ENCODE measurements at places on chromosomes 2 and 18.

DNA sequence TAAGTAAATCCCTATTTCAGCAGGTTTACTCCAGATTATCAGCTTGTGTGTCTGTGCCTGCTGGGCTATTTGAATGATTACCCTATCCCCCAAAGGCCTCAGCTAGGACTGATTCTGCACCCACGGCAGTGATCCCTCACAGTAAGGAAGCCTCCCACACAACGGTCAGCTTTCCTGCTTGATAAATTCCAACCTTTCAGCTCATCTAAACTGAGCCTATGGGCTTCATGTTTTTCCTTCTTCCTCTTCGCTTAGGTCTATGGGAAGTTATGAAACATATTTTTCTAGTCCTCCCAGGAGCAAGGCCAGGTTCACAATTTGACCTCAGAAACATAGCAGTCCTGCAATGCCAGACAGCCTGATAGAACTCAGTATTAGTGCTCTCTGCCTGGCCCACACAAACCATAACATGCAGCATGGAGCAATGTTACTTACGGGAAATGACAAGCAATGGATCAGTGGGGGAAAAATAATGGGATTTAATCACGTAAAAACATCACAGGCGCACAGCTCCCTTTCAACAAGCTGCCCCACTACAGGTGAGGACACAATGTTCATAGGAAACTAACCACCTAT lies 170.9 kb downstream of the ZNF521 start:
- no peak for DNase-seq

GRCh38 chr2:52934920-52935640 lies 832.5 kb upstream of the CHAC2 start:
- DNase-seq = no peak

GRCh38 chr2:135257383-135258090 lies 205.4 kb downstream of the RAB3GAP1 start:
- no peak for DNase-seq

- no peak for DNase-seq
These were observed 1267.1 kb downstream of the LRP1B start for GRCh38 chr2:140863713-140864112.

GRCh38 chr2:222180619-222181018 lies 118.2 kb downstream of the PAX3 start:
- DNase-seq = no peak

- no peak for DNase-seq
These were observed 63.5 kb upstream of the ARL5A start for GRCh38 chr2:151891566-151892194.

- no peak for DNase-seq
These were observed 54.7 kb downstream of the KCTD18 start for GRCh38 chr2:200454927-200455801.

DNA sequence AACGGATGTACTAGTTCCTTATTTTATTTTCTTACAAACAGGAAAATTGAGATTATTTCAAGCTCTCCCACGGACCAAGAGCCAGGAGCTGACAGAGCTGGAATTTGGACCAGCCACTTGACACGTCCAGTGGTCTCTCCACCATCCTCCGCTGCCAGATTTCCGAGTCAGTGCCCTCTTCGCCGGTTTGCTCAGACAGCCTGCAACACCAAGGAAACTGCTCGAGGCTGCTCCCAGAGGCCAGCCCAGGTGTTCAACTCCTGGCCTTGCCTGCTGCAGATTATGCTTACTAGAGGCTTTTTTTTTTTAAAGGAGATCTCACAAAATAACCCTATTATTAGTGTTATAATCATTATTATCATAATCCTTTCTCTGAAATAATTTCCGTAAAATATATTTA lies 779.8 kb downstream of the RNF144A start:
- no peak for DNase-seq

DNA sequence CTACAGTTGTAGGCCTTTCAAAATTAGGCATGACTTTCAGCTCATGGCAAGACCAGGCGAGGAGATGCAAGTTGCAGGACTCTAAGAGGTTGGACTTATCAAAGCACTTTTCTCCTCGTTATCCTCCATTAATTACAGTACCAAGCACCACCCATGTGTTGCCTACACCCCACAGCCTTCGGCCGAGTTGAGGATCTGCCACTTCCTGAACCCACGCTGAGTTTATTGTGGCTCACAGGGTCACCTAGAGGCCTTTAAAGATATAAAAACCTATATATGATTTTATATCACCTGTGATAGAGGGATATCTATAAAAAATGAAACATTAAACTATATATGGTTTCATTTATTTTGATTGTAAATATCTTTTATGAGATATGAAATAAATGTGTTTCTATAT lies 2.6 kb downstream of the UGT1A10 start:
- DNase-seq = no peak

- DNase-seq = no peak
These were observed 18.8 kb upstream of the SUCLG1 start for GRCh38 chr2:84477886-84478285.

GRCh38 chr2:176158186-176158591 lies 1.1 kb downstream of the HOXD3 start:
- no peak for DNase-seq

DNA sequence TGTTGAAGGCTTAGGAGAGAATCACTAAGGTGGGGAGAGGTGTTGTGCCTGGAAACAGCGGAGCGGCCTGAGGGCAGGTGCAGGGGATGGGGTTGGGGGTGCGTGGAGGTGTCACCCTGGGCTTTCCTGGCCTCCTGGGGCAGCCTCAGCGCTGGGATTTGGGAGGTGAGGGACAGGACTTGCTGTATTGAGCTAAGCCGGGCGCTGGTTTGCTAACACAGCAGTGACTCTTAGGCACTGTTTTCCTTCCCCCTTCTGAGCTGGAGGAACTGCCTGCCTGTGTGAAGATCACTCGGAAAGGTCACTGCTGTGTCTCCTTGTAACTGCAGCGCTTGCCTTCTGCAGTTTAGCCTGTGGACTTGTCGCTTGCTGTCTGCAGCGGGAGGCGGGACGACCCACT lies 21.2 kb downstream of the PRELID3A start:
- no peak for DNase-seq

DNA sequence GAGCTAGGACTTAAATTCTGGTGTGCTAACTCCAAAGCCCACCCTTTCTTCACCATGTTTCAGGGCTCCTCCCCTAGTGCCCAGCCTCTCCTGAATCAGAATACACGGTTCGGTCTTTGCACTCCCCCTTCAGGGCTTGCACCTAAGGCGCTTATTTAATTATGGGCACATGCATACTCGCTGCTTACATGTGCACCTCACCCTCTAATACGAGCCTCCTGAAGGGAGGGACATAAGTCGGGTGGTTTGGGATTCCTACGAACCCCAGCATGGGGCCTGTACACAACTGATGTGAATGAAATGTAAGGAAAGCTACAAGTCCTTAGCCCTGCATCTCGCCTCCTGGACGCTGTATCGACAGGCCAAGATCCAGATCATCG lies 435 bp downstream of the IFT172 start:
- no peak for DNase-seq

DNA sequence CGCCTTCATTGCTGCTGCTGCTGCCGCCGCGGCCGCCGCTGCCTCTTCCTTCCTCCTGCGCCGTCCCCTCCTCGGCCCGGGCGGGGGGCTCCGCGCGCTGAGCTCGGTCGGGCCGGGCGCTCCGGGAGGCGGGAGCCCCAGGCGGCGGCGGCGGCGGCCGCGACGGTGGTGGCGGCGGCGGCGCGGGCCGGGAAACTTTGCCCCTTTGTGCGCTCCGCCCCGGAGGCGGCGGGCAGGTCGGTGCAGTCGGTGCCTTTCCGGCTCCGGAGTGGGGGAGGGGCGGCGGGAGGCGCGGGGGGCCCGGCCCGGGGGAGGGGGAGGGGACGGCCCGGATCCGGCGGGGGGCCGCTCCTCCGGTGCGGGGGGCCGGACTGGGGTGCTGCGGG lies 205 bp downstream of the TET3 start:
- DNase-seq = no peak

GRCh38 chr2:181378491-181378890 lies 78.7 kb upstream of the ITGA4 start:
- no peak for DNase-seq

DNA sequence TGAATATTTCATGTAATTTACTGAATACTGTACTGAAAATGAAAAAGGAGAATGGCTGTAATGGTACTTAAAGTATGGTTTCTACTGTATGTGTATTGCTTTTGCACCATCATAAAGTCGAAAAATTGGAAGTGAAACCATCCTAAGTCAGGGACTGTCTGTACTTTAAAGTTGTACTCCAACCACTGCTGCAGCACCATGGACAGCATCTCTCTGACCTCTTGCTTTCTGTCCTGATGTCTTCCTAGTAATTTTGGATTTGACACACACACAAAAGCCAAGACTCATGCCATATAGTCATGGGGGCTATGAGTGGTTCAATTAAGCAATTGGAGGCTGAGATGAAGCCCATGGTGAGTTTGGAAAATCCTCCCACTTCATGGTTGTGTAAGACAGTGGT lies 256.3 kb upstream of the PKDCC start:
- DNase-seq = no peak

DNA sequence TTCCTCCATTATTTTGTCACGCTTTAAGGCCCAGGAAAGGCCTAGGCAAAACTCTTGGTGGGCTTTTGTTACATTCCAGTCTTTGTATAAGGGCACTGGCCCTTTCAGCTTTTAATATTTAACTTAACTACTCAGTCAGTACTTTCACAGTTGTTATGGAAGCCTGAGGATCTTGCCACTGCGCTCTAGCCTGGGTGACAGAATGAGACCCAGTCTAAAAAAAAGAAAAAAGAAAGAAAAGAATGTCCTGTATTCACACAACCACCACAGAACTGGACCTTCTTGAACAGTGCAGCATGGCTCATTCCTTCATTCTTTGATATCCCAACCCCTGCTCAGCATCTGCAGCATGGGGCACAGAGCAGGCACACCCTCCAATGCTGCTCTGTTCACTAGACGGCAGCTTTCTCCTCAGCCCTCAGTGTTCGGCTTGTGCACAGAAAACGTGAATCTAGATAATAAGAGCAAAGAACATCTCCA lies 93.4 kb upstream of the MSH2 start:
- no peak for DNase-seq

DNA sequence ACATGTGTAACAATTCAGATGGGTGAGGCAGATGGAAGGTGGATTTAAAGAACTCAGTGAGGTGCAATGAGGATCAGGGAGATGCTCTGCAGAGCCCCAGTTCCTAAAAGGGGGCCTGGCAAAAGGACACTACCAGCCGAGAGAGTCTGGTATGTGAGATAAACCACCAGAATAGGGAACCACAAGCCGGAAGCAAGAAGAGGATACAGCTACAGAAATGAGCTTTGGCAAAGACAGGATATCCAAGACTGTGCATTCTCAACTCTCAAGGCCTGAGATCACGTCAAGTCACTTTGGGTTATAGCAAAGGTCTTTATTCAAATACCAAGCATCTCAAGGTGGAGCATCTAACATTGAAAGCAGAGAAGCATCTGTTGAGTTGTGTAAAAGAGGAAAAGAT lies 293.5 kb downstream of the ARHGAP15 start:
- DNase-seq = no peak

- DNase-seq = no peak
These were observed 84.5 kb downstream of the CELF4 start for GRCh38 chr18:37481072-37481471.

DNA sequence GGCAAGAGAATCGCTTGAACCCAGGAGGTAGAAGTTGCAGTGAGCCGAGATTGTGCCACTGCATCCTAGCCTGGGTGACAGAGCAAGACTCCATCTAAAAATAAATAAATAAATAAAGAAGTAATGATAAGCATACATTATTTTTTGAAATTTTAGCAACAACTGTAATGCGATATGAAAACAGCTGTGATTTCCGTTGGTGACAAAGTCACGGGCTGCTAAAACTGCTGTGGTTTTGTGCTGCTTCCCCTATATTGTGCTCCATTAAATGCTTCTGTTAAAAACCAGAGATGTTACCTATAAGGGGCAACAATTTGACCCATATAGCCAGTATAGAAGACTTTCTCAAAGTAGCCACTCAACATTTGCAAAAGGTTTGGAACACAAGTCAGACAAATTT lies 8.3 kb downstream of the TRIM54 start:
- DNase-seq = no peak

GRCh38 chr2:150705357-150705756 lies 217.9 kb upstream of the RND3 start:
- no peak for DNase-seq

GRCh38 chr2:43073401-43073825 lies 153.0 kb downstream of the ZFP36L2 start:
- no peak for DNase-seq

- no peak for DNase-seq
These were observed 140.1 kb upstream of the AQP4 start for GRCh38 chr18:27005589-27005988.

- no peak for DNase-seq
These were observed 2.0 kb upstream of the CYP26B1 start for GRCh38 chr2:72149556-72150156.

All from memory B cell (primary cell).